Stimulated activated CD8-positive, alpha-beta memory T cell treated with anti-CD3 and anti-CD28 coated beads, Interleukin-7, amount 100 ng/mL, for 1 hour (primary cell): ENCODE measurements at places on chromosomes 4 and X.

DNA sequence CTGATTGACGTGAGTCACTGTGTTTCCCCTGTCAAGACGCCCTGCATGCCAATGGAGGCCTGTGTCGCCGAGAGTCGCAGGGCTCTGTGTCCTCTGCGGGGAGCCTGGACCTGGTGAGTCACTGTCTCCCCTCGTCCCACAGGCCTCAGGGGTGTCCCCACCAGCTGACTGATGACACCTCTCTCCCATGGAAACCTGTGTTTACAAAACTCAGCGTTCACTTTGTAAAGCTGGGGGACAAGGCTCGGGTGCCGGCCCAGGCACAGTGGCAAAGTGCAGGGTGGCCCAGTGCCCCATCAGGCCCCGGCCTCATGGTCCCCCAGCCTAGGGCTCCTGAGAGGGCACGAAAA lies 21.2 kb upstream of the HGFAC start:
- DNase-seq: no peak

- DNase-seq: no peak
Observed at GRCh38 chrX:123060986-123061385, 123.1 kb upstream of the GRIA3 start.

DNA sequence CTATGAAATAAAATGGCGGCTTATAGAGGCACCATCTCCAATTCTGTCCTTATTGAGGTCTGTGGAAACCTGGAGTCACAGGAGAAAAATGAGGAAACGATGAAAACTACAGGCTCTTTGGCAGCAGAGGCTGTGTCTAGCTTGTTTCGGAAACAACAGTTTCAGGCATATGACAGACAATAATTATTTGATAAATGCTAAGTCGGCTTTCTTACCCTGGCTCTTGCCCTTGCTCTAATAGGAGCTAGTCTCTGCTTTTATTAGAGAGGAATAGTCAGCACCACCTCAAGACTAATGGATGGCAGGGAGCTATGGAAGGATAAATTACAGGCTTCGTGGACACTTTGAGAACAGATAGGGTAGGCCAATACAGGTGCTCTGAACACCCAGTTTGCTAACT lies 24.3 kb downstream of the HADH start:
- DNase-seq: no peak

DNA sequence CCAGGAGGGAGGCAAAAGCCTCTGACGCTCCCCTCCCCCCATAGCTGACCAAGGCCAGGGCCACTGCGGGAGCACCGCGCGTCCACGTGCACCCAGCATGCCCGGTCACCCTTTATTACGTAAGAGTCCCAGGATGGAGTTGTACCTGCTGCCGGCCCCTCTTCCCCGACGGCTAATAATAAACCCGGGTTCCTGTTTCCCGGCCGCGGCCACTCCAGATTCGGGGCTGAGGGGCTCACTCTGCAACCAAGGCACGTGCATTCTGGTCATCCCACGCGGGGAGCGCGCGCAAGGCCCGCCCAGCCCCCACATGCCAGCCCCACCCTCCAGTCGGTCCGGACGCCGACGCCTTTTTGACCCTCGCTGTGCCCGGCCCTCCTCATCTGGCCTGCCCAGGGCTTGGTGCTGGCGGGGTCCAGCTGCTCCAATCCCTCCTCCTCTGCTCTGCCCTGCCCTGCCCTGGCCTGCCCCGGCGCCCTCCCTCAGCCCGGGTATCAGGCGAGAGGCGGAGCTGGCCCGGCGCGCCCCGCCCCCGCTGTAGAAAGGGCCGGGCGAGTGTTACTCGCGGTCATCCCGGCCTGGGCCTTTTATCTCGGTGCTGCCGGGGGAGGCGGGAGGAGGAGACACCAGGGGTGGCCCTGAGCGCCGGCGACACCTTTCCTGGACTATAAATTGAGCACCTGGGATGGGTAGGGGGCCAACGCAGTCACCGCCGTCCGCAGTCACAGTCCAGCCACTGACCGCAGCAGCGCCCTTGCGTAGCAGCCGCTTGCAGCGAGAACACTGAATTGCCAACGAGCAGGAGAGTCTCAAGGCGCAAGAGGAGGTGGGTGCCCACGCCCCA lies 2.6 kb downstream of the MID1IP1 start:
- no peak for DNase-seq

DNA sequence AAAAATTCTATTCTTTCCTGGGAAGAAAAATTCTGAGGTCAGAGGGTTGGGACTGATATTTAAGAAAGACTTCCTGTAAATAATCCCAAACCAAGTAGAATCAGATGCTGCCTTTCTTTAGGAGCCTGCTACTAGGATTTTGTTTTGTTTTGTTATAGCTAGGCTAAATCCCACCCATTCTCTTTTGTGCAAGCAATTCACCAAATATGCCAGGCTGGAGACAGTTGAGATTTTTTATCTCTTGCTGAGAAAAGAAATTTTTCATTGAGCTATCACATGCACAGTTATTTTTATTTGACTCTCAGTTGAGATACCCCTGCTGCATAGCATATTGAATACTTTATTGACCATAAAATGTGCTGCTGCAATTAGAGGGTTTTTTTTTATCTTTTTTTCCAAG lies 196.0 kb downstream of the KCNIP4 start:
- DNase-seq: no peak

DNA sequence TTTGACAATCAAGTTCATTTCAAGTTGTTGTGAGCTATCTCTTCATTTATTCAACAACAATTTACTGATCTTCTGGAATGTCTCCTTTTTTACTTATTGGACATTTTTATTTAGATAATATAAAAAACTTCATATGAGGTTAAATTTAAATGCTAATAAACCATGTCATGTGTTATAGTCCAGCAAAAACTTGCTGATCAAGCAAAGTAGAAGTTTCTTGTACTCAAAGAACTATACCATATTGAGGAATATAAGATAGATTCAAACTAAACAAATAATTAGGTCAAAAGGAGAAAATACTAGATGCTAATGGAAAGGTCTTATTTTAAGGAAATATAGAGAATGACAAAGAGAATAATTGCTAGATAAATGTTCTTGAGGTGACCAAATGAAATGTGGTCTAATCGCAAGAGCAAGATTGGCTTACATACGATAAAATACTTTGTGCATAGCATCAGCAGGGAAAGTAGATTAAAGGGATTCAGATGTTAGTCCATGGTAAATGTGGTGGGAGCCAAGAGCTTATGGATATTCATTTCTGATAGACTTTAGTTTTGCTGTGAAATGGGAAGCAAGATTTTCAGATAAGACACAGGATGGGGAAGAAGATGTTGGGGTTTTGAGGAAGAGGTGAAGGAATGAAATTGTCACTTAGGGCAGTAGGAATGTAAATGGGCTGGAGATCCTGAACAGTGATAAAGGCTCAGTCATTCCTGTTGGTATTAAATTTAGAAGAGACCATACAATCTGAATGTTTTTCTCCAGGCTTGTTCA lies 229.5 kb downstream of the MAPK10 start:
- no peak for DNase-seq

- no peak for DNase-seq
Observed at GRCh38 chr4:1056671-1057402, 45.4 kb downstream of the FGFRL1 start.

DNA sequence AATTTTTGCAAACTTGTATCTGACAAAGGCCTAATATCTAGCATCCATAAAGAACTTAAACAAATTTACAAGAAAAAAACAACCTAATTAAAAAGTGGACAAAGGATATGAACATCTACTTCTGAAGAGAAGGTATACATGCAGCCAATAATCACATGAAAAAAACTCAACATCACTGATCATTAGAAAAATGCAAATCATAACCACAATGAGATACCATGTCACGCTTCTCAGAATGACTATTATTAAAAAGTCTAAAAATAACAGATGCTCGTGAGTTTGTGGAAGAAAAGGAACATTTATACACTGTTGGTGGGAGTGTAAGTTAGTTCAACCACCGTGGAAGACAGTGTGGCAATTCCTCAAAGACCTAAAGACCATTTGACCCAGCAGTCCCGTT lies 24.0 kb downstream of the CEP44 start:
- DNase-seq: no peak

DNA sequence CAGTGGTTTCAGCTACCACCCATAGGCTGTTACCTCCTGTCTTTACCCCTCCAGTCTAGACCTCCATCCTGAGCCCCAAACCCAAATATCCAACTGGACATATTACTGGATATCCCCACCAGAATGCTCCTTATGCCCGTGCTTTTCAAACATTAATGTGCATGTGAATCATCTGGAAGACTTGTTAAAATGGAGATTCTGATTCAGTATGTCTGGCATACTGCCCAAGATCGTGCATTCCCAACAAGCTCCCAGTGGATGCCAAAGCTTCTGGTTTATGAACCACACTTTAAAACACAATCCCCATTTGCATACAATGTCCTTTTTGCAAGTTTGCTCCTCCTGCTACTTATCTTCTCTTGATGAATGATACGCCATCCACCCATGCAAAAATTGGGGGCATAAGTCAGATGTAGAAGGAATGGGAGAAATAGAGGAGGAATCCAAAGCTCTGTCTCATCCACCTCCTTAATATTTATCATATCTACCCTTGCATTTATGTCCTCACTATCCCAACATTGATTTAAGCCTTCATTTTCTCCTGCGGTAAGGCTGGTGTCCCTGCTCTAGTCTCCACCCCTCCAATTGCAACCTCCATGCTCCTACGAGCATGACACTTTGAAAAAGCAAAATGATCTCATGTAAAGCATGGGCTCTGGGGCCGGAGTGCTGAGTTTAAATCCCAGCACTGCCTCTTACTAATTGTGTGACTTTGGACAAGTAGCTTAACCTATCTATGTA lies 7.4 kb upstream of the PGRMC1 start:
- DNase-seq: no peak

GRCh38 chr4:106652095-106652494 lies 283.5 kb upstream of the GIMD1 start:
- DNase-seq: no peak

DNA sequence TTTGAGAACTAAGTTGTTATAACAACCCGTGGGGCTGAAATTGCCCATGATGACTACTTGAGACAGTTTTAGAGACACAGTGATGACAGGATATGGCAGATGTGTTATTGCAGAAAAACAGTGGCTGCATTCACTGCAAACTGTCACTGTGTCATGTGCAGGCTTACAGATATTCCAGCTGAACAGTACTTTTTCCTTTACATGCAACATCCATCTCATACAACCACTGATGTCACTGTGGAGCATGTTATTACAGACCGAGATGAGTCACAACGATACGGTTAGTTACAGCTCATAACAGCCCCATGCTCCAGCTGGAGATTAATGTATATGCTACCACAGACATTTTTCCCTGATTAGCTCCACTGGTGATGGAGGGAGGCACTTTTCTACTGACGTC lies 207.4 kb downstream of the TMA16 start:
- no peak for DNase-seq

DNA sequence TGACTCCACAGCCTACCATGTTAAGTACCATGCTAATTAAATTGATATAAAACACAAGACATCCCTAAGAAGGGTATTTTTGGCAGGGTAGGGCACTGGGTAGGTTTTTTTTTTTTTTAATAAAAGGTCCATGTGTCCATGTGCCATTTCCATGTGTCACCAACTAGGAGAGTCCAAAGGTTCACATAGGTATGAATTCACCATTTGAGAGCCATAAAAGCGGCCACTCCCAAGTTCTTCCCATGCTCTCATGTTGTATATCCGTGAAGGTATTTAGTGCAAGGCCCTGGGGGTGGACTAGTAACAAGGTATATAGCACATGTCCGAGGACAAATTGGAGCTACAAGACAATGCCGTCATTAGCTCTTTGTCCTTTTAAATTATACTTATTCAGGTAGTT lies 107.3 kb downstream of the PDE5A start:
- DNase-seq: no peak

- no peak for DNase-seq
Observed at GRCh38 chr4:185312699-185313098, 83.0 kb downstream of the LRP2BP start.

- DNase-seq: no peak
Observed at GRCh38 chrX:39714471-39714870, 383.3 kb downstream of the BCOR start.

DNA sequence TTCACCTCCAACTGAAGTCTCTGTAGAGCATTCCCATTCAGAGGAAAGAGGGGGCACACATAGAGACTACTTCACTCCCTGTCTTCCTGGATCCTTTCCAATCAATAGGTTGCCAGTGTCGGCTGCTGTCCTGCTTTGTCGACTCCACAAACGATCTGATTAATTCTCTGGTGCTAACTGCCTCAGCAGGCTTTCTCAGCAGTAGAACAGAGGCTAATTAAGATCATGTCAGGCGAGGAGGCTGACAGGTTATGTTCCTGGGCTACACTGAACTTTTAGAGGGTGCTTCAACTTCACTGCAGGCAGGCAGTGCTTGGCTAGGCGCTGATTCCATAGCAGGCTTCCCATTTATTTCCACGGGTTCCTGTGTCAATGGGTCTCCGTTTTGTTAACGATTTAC lies 79.2 kb downstream of the GRIA3 start:
- no peak for DNase-seq

DNA sequence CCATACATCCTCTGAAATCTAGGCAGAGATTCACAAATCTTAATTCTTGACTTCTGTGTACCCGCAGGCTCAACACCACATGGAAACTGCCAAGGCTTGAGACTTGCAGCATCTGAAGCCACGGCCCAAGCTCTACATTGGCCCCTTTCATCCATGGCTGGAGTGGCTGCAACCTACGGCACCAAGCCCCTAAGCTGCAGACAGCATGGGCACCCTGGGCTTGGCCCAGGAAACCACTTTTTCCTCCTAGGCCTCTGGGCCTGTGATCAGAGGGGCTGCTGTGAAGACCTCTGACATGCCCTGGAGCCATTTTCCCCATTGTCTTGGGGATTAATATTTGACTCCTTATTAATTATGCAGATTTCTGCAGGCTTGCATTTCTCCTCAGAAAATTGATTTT lies 457.9 kb downstream of the GRIA2 start:
- DNase-seq: no peak

DNA sequence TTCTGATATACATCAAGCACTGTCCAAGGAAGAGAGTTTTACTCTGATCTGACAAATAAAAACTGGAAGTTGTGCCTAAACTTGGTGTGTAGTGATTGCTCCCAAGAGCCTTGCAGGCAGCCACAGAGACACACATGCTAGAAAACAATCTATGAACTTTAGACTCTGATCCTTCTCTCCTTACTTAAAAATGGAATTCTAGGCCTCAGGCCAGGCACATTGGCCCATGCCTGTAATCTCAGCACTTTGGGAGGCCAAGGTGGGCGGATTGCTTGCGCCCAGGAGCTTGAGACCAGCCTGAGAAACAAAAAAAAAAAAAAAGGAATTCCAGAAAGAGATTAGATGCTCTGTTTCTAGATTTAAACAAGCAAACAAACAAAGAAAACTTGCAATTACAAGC lies 45.6 kb upstream of the S100G start:
- no peak for DNase-seq

- DNase-seq: no peak
Observed at GRCh38 chr4:17545374-17546140, 30.6 kb downstream of the CLRN2 start.

- no peak for DNase-seq
Observed at GRCh38 chr4:128844931-128845330, 35.4 kb downstream of the JADE1 start.

- no peak for DNase-seq
Observed at GRCh38 chr4:85509882-85510631, 35.1 kb downstream of the ARHGAP24 start.

DNA sequence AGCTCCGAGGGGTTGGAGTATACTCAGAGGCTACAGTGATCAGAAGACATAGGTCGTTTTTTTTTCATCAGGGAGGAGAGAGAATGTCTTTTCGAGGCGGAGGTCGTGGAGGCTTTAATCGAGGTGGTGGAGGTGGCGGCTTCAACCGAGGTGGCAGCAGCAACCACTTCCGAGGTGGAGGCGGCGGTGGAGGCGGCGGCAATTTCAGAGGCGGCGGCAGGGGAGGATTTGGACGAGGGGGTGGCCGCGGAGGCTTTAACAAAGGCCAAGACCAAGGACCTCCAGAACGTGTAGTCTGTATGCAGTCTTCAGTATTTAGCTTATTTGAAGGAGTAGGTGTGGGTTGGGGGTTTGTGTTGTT lies 500 bp downstream of the GAR1 start:
- DNase-seq: peak; percentile 19
